Activated naive CD8-positive, alpha-beta T cell treated with anti-CD3 and anti-CD28 coated beads, Interleukin-2, amount 50 U/mL, for 24 hours (primary cell): ENCODE measurements at places on chromosomes 11 and 22.
A peak's percentile ranks its signal among the peaks of the same experiment; 100 is the strongest.

DNA sequence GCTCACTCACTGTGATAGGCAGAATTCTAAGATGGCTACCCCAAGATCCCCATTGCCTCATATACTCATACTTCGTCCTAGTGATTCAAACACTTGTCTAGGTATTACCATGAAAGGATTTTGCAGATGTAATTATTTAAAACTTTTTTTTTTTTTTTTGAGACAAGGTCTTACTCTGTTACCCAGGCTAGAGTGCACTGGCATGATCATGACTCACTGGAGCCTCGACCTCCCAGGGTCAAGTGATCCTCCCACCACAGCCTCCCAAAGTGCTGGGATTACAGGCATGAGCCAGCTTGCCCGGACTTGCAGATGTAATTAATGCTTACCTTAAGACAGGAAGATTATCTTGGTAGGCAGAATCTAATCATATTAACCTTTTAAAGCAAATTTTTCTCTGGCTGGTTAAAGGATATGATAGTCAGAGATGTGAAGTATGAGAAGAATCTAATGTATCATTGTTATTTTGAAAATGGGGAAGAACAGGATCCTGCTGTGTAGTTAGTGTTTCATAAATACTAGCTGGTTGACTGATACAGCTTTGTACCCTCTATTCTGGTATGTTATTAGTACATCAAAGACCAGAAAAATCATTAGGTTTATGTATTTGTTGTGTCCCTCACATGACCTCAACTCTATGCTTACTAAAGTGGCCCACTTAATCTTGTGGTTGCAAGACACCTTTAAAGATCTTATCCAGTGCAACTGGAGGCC lies 35.5 kb downstream of the C2CD3 start:
- DNase-seq, result no peak

GRCh38 chr11:61918938-61919704 lies 1.8 kb upstream of the RAB3IL1 start:
- no peak for DNase-seq

- DNase-seq, result no peak
Observed at GRCh38 chr11:8298801-8299786, 35.4 kb upstream of the LMO1 start.

GRCh38 chr22:48573766-48574165 lies 1253.9 kb downstream of the BRD1 start:
- DNase-seq, result no peak

GRCh38 chr11:10809373-10810160 lies 841 bp upstream of the EIF4G2 start:
- DNase-seq, result peak; percentile 55

GRCh38 chr11:4466131-4466870 lies 16.1 kb upstream of the OR52K1 start:
- no peak for DNase-seq

GRCh38 chr11:91700854-91701253 lies 523.8 kb upstream of the FAT3 start:
- no peak for DNase-seq

DNA sequence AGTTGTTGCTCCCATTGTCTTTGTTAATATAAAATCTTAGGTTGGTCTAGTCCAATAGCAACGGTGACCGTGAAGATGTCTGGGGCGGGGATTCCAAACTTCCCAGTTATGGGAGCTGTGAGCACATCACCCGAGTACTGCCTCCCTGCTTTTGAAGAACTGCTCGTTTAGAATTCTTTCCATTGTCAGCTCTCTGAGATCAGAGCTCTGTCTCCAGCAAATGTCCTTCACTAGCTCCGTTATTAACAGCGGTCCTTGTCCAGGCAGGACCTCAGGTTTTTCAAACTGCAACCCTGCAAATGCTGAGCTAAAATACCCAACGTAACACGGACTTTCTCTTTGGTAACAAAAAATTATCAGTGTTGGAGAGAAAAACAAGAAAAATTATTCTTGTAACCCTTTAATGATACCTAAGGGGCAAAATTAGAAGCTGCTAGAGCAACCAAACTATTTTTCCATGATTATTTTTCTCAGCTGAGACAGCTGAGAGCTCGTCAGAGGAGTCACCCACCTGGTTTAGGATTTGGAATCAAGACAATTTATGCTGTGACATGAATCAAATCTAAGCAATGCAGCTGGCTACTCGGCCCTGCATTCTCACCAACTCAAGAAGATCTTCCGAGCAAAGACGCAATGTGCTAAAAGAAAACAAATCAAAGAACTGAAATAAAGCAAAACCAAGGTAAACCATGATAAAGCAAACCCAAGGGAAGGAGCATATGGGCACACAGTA lies 15.1 kb upstream of the EFCAB6 start:
- DNase-seq, result no peak

GRCh38 chr11:9210922-9211320 lies 54.2 kb downstream of the DENND5A start:
- no peak for DNase-seq

GRCh38 chr11:2132246-2132645 lies 6.9 kb downstream of the IGF2 start:
- no peak for DNase-seq

DNA sequence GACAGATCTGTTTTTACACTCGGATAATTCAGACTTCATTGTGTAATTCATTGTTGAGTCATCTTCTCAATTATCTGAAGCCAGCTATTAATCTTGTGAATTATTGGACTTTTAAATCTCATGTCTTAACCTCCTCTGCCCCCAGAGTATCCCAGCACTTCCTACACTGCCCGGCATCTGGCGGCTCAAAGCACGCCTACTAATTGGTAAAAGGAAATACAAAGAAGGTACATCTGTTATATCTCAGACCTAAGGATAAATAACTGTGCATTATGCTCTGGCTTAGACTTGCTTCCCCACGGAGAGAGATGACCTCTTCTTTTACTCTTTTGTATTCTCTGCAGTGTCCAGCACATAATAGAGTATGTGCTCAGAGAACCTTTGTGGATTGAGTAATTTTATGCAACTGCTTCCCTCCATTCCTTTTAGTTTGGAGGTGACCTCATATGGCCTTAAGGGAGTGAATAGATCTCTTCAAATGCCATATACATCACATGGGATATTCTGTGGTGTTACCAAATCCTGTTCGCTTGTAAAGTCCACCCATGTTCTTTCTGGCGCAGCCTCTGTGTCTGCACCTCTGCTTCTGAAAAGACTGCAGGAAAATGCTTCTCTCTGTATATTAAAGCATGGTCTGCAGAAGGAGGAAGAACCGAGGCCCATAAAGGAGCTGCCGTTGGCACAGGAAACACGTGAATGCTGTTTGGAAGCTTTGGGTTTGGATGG lies 125.6 kb upstream of the SORL1-AS1 start:
- no peak for DNase-seq

DNA sequence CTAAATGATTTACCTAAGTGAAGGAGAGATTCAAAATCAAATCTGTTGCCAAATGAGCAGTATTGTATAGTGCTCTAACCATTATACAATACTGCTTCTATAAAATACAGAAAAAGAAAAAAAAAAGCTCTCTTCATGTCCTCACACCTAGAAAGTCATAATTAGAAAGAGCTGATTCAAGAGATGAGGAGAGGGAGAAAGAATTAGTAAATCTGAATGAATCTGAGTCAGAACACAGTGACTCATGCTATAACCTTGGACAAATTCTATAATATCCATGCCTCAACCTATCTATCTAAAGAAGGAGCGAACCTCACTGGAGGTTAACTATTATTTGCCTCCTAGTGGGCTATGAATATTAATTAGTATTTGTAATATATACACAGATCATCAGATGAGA lies 29.4 kb downstream of the AMBRA1 start:
- DNase-seq, result no peak

GRCh38 chr11:1202776-1203504 lies 19.9 kb upstream of the MUC5B start:
- DNase-seq, result peak; percentile 74

GRCh38 chr22:48752451-48753380 lies 1075.0 kb downstream of the BRD1 start:
- no peak for DNase-seq

- no peak for DNase-seq
Observed at GRCh38 chr22:39308614-39309363, 10.6 kb downstream of the RPL3 start.

GRCh38 chr11:83449338-83449913 lies 163.3 kb upstream of the CCDC90B start:
- no peak for DNase-seq

- no peak for DNase-seq
Observed at GRCh38 chr11:97621282-97621681, 1231.5 kb downstream of the JRKL start.

DNA sequence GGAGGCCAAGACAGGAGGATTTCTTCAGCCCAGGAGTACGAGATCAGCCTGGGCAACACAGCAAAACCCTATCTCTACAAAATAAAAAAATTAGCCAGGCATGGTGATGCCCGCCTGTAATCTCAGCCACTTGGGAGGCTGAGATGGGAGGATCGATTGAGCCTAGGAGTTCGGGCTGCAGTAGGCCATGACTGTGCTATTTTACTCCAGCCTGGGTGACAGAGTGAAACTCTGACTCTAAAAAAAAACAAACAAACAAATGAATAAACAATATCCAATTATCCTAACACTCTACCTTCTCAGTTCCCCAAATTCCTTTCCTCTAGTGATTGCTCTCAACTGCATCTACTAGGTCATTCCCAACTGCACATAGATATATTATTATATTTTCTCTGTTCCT lies 5.4 kb downstream of the NUP160 start:
- DNase-seq, result no peak

DNA sequence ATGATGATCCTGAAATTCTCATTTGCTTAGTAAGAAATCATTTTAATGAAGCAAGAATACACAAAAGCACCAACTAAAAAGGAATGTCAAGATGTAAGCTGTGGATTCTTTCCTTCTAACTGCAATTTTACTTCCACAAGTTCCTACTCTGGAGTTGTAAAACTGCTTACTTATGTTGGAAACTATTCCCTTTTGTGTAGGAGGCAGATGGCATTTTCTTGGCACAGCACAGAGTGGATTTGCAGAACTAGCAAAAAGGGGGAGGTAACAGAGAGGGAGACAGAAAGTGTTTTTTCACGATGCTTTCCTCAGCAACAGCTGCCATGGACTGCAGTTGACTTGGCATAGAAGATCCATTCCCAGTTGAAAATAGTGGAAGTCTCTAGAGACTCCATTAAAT lies 1112.0 kb upstream of the RAG2 start:
- DNase-seq, result no peak

DNA sequence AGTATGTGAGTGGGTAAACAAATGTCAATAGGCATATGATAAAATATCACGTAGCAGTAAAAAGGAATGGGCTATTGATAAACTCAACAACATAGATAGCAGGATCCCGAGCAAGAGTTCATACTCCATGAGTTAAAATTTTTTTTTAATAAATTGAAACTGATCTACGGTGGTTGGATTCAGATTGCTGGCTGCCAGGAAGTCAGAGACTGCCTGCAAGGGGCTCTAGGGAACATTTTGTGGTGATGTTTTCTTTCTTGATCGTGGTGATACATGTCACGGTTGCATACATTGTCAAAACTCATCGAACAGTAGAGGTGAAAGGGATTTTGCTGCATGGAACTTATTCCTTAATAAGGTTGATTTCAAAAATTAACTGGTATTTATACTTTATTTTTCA lies 62.6 kb upstream of the WNT7B start:
- DNase-seq, result no peak

DNA sequence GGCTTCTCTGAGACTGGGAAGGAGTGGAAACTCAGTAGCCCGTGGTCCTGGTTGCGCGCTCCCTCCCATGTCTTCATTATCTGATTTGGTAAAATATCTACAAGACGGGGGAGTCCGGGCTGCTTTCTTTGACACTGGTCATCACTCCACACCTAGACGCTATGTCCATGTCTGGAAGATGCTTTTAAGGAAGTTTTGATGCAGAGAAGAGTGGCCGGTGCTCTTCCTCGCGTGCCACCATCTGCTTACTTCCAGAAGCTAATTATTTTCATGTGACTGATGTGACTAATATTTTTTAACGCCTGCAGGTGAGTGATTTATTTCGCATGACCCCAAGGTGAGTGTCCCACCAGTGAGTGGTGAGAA lies 339 bp upstream of the TRIM21 start:
- DNase-seq, result no peak

- no peak for DNase-seq
Observed at GRCh38 chr11:697811-698311, 2.2 kb downstream of the TMEM80 start.

DNA sequence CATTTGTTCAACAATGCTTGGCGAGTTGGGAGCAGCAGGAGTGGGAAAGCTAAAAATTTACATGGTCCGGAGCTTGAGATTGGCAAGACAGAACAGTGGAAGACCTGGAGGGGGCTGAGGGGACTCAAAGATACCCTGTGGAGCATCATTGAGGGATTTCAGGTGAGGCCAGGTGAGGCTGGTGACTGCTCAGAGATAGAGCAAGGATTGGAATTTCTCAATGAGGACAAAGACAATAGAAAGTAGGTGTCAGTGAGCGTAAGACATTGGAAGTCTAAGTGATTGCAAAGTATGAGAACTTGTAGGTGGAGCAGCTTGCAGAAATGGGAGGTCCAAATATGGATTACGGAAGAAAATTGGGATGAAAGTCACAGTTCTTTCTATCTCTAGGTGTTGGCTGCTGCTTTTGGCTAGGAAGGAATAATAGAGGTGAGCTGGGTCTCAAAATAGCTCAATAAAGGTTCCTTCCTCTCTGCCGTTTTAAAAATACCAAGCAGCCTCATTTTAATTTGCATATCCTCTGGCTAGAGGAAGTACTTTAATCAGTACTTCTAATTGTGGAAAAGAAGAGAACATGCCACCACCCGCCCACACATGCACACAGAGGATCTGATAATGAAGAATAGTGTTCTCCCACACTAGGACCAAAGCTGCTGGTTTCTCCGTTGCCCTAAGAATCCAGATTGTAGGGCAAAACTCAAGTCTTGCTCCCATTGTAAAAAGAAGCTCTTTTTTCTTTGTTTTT lies 41.8 kb upstream of the SORL1-AS1 start:
- peak; percentile 59 for DNase-seq

- DNase-seq, result no peak
Observed at GRCh38 chr11:86151174-86152005, 82.5 kb upstream of the PICALM start.

GRCh38 chr11:75421902-75422247 lies 11.1 kb downstream of the KLHL35 start:
- no peak for DNase-seq

GRCh38 chr11:64744544-64745188 lies 724 bp upstream of the RASGRP2 start:
- no peak for DNase-seq

DNA sequence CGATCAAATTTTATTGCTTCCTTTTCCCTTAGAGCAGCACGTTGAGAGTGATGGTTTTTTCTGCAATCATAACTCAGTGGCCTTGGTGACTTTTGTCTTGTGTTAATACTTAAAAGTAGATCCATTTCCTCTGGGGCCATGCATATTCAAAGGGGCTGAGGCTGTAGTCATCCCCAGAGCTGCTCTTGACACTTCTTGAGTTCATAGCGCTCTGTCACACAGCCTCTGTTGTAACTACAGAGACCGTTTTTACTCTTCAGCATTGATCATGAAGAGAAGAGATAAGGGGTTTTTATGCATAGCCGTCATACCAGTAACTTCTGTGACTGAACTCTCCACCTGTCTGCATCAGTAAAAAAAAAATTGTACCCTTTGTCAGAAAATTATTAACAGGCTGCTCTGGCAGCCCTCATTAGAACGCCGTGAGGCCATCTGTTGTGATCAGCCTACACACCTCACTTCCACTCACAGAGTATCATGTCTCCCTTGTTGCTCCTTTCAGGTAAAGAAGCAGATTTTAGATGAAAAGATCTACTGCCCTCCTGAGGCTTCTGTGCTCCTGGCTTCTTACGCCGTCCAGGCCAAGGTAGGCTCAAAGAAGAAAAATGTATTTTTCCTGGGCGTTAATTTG lies 38.4 kb downstream of the NF2 start:
- DNase-seq, result no peak

- no peak for DNase-seq
Observed at GRCh38 chr11:80173371-80174136, 732.7 kb upstream of the TENM4 start.

- DNase-seq, result no peak
Observed at GRCh38 chr11:86644291-86644690, 28.1 kb downstream of the ME3 start.
